ENCODE measurements at places on chromosomes 5 and 9. TPM values are rescaled to one million over a fixed set of nuclear protein-coding genes. Genes with fewer than 3 reads are reported as not detected.
A peak's percentile ranks its signal among the peaks of the same experiment; 100 is the strongest.

- peak; percentile 87 for DNase-seq
Observed at GRCh38 chr9:137218754-137219271, 3.2 kb downstream of the RNF208 start.

GRCh38 chr9:111715471-111715870, 54.1 kb downstream of the GNG10 start:
- DNase-seq, result no peak

DNA sequence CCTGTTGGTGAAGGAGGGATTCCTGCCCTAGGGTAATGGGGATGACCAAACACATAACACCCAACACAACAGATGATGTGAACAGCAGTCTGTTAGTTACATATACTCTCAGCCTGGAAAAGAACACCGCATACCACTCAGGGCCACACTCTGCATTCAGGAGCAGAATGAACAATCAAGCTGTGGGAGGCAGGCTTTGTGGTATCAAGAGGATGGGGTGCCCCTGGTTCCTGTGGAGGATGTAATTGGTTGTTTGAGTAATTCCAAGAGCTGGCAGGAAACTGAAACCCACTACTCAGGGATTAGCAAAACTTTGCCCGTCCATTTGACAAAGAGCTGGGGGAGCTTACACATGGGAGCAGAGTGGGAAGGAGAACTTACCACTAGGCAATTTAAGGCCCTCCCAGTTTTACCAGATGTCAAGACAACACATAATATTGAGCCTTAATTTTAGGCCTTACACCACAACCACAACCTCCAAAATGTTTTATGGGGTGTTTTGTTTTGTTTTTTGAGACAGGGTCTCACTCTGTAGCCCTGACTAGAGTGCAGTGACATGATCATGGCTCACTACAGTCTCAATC, 15.6 kb upstream of the PRKAA1 start:
- no peak for DNase-seq

DNA sequence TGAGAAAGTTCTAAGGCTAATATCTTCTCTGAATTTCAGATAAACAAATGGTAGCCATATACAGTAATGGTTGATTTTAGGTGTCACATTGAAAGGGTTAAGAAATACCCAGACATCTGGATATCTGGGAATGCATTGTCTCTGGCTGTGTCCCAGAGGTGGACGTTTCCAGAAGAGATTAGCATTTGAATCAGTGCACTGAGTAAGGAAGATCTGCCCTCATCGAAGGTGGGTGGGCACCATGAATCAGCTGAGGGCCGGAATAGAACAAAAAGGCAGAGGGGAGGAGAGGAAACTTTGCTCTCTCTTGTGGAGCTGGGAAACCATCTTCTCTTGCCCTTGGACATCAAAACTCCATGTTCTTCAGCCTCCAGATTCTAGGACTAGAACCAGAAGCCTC, 554.4 kb downstream of the IRX1 start:
- DNase-seq, result no peak

- peak; percentile 28 for DNase-seq
Observed at GRCh38 chr9:11103525-11103924, 490.7 kb upstream of the PTPRD start.

DNA sequence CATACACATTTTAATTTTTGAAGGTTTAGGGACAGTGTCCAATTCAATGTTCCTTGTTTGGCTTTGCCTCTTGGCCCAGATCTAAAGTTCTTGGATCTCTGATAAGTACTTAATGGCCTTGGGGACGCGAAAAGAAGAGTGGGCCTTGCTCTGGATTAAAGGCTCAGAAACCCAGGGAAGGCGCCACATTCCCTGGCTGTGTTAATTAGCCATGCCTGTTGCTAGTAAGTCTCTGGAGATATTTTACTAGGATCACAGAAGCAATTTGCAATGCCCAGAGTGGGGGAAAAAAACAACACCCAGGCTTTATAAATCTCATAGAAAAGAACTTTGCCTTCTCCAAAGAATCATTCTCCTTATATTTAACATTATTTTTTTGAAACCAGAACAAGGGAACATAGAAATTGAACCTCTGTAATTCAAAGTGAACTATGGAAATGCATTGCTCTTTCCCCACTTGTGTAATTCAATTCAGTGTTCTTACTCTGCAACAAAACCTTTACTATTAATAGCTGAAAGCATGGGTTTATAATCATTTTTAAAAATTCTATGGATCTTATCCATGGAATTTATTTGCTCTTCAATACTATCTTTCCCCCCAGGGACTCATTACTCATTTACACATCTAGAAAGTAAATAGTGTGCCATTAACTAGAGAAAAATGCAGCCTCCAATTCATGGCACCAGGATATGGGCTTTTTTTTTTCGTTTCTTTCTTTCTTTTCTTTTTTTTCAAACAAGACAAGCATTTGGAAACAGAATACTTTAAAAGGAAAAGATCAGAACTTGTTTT, 172.2 kb upstream of the ANKRD55 start:
- DNase-seq, result no peak

DNA sequence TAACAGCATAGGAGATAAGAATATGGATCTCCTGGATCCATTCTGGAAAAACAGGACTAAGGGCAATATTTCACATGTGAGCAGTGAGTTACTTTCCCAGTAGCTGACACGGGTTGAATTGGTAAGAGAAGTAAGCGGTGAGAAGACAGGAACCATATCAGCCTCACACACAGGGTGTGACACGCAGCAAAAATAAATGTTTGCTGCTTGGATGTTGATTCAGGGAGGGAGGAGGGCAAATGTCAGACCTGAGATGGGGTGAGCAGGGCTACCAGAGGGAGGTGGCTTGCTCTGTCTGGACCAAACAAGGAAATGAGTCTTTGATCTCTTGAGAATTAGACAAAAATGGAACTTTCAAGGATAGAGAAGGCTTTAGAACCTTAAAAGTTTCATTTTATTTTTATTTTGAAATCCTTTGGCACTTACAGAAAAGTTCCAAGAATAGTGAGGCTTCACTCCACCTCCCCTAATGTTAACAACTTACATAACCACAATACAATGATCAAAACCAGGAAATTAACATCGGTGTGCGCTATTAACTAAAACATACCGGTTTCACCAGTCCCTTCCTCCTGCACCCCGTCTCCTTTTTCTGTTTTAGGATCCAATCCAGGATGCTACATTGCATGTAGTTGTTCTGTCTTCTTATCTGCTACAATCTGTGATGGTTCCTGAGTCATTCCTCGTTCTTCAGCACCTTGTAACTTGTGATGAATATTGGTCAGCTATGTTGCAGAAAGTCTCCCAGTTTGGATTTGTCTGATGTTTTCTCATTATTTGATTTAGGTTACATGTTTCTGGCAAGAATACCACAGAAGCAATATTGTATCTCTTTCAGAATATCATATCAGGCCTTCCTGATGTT, 20.5 kb upstream of the ARHGEF28 start:
- DNase-seq, result peak; percentile 17

SWI5 gene
- total RNA-seq, result 72.8 TPM

CARTPT gene
- total RNA-seq, result not detected

BAAT gene
- total RNA-seq, result not detected

ADAMTS16 gene
- 11.6 TPM for total RNA-seq

SLC36A3 gene
- not detected for total RNA-seq

SLC6A19 gene
- total RNA-seq, result not detected

Data from Daoy (cell line).